PC-3 (cell line): ENCODE measurements at places on chromosomes 2 and 18.

- no peak for DNase-seq
These were observed 1557.5 kb upstream of the ACVR2A start for GRCh38 chr2:146287281-146287680.

- no peak for DNase-seq
These were observed 147.2 kb downstream of the SMAD7 start for GRCh38 chr18:48803518-48803917.

GRCh38 chr2:68351997-68352396 is 13.1 kb upstream of the PLEK start:
- no peak for DNase-seq

DNA sequence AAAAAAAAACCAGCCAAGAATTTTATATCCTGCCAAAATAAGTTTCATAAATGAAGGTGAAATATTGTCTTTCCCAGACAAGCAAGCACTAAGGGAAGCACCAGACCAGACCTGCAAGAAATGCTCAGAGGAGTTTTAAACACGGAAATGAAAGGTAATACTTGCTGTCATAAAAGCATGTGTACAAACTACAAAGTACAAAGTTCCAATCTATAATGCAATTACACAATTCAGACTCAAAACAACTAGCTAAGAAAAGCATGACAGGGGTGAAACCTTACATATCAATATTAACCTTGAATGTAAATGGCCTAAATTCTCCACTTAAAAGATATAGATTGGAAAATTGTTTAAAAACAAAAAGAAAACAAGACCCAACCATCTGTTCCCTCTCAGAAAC is 45.0 kb upstream of the ASXL3 start:
- no peak for DNase-seq

DNA sequence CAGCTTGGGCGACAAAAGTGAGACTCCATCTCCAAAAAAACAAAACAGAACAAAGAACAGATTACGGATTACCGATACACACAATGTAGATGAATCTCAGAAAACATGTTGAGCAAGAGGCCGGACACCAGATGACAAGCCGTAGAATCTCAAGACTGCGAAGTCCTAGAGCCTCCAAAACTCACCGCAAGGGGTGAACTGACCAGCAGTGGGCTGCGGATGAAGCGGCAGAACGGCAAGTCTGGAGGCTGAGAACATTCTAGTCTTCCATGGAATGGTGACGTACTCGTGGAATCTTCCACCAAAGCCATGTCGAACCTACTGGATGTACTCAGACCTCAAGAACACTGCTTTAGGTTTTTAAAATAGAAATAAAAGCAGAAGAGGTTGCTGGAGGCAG is 198.8 kb downstream of the NDUFA10 start:
- DNase-seq, result no peak

DNA sequence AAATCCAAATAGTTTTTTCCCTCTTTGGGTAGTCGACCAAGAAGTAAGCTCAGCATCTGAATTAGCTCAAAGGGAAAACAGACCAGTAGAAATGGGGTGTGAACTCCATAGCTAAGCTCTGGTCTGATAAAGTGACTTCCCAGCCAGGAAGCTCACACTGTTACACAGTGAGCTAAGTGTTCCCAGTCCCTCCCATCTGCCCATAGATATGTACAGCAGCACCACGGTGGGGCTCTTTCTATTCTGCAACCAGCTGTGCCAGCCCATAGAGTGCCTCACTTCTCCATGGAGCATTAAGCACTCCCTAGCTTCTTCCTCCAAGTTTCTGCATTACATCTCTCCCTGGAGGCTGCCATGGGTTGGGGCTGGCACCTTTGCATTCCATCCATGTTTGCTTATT is 27.6 kb upstream of the NEMP2 start:
- DNase-seq, result no peak

- DNase-seq, result peak; percentile 73
These were observed 772.8 kb upstream of the LRRTM1 start for GRCh38 chr2:81077396-81077795.

DNA sequence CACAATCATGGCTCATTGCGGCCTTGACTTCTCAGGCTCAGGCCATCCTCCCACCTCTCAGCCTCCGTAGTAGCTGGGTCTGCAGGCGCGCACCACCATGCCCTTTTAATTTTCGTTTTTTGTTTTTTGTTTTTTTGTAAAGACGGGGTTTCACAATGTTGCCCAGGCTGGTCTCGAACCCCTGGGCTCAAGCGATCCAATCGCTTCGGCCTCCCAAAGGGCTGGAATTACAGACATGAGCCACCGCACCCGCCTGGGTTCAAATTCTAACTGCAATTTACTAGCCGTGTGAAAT is 12.3 kb upstream of the DCTN1 start:
- no peak for DNase-seq

GRCh38 chr2:73984203-73984921 is at the start of gene TET3:
TET3 (plus strand) TSS chr2:73984910; CDS start chr2:73986404, 1,494 bp downstream.
- peak; percentile 37 for DNase-seq

DNA sequence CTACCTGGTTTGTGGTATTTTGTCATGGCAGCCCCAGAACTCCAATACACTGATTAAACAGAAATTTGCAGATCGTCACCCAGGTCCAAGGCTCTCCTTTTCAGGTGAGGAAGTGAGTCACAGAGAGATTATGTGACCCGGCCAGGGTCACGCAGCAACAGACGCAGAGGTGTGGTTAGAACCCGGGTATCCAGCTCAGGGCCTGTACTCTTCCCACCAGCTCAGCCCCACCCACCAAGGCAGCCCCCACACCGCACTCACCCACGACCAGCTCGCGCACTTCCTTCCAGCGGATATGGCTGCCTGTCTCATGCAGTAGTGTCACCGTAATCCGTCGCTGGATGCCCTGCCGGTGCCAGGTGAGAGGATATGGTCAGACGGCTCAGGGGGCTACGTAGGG is 48.1 kb downstream of the AQP12A start:
- peak; percentile 42 for DNase-seq

DNA sequence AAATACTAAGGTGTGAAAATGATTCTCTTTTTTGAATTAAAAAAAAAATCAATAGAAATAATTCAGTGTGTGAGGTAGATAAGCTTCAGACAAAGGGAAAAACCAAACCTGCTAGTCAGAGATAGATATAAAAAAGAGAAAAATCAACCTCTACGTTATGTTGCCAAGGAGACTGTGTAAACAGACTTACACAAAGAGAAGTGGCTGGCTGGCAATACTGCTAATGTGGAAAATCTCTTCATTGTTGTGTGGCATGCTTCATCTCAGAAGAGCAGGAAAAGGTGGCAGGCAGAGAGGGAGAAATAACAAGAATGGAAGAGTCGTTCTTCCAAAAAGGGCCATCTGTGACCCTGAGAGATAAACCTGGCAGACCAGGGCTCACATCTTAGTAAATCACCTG is 200.8 kb downstream of the SLC8A1 start:
- DNase-seq, result peak; percentile 11

- no peak for DNase-seq
These were observed 256.9 kb downstream of the CDH19 start for GRCh38 chr18:66346833-66347588.

GRCh38 chr2:240604291-240604938 is 17.9 kb downstream of the CAPN10 start:
- DNase-seq, result peak; percentile 16

- peak; percentile 82 for DNase-seq
These were observed 2.4 kb upstream of the PROC start for GRCh38 chr2:127415593-127416505.

- DNase-seq, result no peak
These were observed 41.3 kb upstream of the AGFG1 start for GRCh38 chr2:227430639-227431038.

- DNase-seq, result no peak
These were observed 2.2 kb upstream of the ACADL start for GRCh38 chr2:210227290-210228088.

- DNase-seq, result no peak
These were observed 90.3 kb downstream of the SP3 start for GRCh38 chr2:173874894-173875237.

DNA sequence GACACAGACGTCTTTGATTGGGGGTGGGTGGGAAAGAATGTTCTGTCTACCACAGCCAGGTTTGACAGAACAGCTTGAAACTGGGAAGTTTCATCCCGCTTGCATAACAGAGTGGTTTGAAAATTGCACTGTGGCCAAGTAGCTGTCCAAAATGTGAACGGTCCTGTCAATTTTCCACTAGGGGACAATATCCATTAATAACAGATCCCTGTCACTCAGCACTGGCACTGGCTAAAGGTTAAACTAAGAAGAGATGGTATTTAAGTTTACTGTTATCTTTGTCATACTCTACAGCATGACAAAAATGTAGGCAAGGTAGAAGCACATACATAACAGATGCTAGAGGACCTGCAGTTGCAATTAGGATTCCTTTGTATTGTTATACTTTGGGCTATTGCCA is 55.6 kb upstream of the ACMSD start:
- no peak for DNase-seq

- no peak for DNase-seq
These were observed 159.7 kb upstream of the WDSUB1 start for GRCh38 chr2:159446201-159446600.
